ENCODE measurements at places on chromosomes 5 and 9. TPM values are rescaled to one million over a fixed set of nuclear protein-coding genes. Genes with fewer than 3 reads are reported as not detected.

PCA3 gene
- not detected for total RNA-seq

C9orf153 gene
- not detected for total RNA-seq

OR1J2 gene
- total RNA-seq: not detected

PCDHB5 gene
- total RNA-seq: not detected

GGTA1 gene
- not detected for total RNA-seq

FBP2 gene
- total RNA-seq: not detected

NMUR2 gene
- total RNA-seq: not detected

MELK gene
- 45.8 TPM for total RNA-seq

SAXO1 gene
- total RNA-seq: not detected

CBY3 gene
- total RNA-seq: not detected

PCDHGA3 gene
- 0.04 TPM for total RNA-seq

SELENOP gene
- total RNA-seq: 16.9 TPM

CCL21 gene
- total RNA-seq: not detected

ST6GALNAC6 gene
- total RNA-seq: 35.7 TPM

PTGS1 gene
- total RNA-seq: 18.6 TPM

UGT3A1 gene
- not detected for total RNA-seq

DNAJC21 gene
- 33.1 TPM for total RNA-seq

NIM1K gene
- total RNA-seq: 0.08 TPM

KCNMB1 gene
- total RNA-seq: not detected

All from hair follicular keratinocyte (primary cell).